ENCODE measurements at places on chromosomes 13 and 19.
A peak's percentile ranks its signal among the peaks of the same experiment; 100 is the strongest.

DNA sequence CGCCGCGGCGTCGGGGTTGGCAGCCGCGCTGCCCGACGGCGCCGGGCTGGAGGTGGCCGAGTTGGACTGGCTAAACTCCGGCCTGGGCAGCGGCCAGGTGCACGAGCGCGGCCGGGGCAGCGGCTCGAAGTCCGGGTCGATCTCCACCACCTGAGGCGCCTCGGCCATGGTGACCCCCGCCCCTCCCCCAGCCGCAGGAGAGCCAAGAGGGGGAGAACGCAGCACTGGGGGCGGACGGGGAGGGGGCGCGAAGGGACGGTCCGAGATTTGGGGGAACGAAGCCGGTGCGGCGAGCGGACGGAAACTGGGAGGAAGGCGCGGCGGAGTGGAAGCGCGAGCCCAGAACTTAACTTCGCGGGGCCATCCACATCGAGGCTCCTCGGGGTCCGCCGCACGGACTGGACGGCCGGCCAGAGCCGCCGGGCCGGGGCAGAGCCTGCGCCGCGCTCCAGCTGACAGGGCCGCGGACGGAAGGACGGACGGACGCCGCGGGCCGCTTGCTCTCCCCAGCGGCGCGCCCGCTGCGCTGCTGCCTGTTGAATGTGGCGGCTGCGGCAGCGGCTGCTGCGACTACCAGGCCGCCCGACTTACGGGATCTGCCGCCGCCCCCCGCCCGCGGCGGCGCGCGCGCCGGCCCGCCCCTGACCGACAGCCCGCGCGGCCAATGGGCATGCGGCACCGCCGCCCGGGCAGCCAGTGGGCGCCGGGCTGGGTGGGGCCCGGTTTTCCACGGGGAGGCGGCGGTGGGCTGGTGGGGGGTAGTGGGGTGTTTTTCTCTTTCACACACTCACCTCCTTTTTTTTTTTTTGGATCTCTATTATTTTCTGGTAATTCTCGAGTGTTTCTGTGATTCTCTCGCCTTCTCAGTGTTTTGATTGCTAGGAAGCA, at the start of gene FOXO1:
TSS of gene FOXO1 (minus strand) at position 597 of the 888 bp plus-strand sequence. CDS start at position 168, 429 bp downstream.
- H3K36me3 ChIP-seq = peaks cover 8% of the 10 kb centered on the region
- peak; percentile 91 for DNase-seq
- H3K4me3 ChIP-seq = peak within 1 kb of the TSS; percentile 96
- H3K27ac ChIP-seq = peak within 1 kb of the TSS; percentile 93

GRCh38 chr13:20997301-20998161, 63.9 kb downstream of the LATS2 start:
- no peak for DNase-seq
- peaks cover 5% of the 10 kb centered on the region for H3K36me3 ChIP-seq
- H3K27me3 ChIP-seq = peaks cover 4% of the 10 kb centered on the region
- peaks cover 4% of the 10 kb centered on the region for H3K4me1 ChIP-seq
- no peak overlapping the region for H3K4me3 ChIP-seq
- no peak overlapping the region for H3K27ac ChIP-seq

DNA sequence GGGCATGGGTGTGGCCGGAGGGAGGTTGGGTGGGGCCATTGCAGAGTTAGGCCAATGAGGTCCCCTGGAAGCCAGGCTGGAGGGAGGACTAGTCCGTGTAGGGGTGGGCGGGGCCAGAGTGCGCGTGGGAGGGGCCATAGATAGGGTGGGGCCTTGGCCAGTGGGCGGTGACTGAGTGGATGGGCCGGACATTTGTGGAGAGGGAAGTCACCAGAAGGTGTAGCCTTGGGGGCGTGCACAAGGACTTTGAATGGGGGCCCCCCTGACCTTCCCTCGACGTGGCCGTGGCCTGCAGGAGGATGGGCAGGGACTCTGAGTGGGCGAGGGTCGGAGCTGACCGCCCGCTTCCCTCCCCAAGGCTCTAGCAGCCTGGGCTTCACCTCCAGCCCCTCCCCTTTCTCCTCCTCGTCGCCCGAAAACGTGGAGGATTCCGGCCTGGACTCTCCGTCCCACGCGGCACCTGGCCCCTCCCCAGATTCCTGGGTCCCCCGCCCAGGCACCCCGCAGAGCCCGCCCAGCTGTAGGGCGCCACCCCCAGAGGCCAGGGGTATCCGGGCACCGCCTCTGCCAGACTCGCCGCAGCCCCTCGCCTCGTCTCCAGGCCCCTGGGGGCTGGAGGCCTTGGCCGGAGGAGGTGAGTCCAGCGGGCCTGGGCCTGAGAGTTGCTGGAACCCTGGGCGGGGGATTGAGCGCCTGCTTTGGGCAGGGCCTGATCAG, 16.5 kb upstream of the B3GNT3 start:
- peak; percentile 60 for DNase-seq
- no peak overlapping the region for H3K27ac ChIP-seq
- no peaks in the 10 kb centered on the region for H3K4me1 ChIP-seq
- H3K27me3 ChIP-seq = peaks cover 7% of the 10 kb centered on the region
- no peak overlapping the region for H3K4me3 ChIP-seq

DNA sequence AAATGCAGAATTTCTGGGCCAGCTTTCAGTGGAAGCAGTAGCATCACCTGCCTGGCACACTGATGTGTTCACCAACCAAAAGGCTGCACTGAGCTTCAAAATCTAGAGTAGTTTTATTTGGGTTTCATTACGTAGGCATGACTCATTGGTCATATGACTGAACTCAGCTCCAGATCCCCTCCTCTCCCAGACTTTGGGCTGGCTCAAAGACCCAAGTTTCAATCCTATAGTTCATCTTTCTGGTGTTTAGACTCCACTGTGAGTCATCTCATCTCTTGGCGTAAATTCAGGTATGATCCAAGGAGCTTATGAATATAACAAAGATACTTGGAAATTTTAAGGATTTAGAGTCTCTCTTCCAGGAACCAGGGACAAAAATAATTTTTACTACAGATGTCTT, 17.7 kb downstream of the ZMYM5 start:
- H3K27me3 ChIP-seq = no peaks in the 10 kb centered on the region
- H3K27ac ChIP-seq = no peak overlapping the region
- no peak overlapping the region for H3K4me3 ChIP-seq
- no peaks in the 10 kb centered on the region for H3K4me1 ChIP-seq
- peaks cover 7% of the 10 kb centered on the region for H3K36me3 ChIP-seq

- no peak overlapping the region for H3K27ac ChIP-seq
- peaks cover 6% of the 10 kb centered on the region for H3K4me1 ChIP-seq
- H3K27me3 ChIP-seq = peaks cover 1% of the 10 kb centered on the region
Observed at GRCh38 chr13:53411463-53411862, 382.9 kb downstream of the OLFM4 start.

Measured in endothelial cell (in vitro differentiated cells).